ENCODE measurements at places on chromosomes 7 and 10.

- DNase-seq, result no peak
These were observed 241.6 kb upstream of the CACNA2D1 start for GRCh38 chr7:82685214-82685613.

GRCh38 chr7:141550386-141551093 is 670 bp upstream of the AGK start:
- no peak for DNase-seq

GRCh38 chr10:69497611-69498390 is 46.5 kb downstream of the TSPAN15 start:
- no peak for DNase-seq

DNA sequence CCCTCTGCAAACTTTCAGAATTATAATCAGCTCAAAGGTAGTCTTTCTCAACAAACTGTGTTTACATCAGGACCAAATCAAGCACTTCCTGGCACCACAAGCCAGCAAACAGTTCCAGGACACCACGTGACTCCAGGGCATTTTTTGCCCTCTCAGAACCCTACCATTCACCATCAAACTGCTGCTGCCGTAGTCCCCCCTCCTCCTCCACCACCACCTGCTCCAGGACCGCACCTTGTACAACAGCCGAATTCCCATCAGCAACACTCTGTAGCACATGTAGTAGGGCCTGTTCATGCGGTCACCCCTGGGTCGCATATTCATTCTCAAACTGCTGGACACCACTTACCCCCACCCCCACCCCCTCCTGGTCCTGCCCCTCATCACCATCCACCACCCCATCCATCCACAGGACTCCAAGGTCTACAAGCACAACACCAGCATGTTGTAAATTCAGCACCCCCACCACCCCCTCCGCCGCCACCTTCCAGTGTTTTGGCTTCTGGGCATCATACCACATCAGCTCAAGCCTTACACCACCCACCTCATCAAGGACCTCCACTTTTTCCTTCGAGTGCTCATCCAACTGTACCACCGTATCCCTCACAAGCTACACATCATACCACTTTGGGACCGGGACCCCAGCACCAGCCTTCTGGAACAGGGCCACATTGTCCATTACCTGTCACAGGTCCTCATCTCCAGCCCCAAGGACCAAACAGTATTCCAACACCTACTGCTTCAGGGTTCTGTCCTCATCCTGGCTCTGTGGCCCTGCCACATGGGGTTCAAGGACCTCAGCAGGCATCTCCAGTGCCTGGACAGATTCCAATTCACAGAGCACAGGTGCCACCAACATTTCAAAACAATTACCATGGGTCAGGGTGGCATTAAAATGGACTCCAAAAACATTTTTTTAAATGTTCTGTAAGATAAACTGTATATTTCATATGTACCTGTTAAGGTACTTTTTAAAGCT is 98.7 kb downstream of the KMT2E start:
- DNase-seq, result no peak

- no peak for DNase-seq
These were observed 14.9 kb downstream of the ZC3HAV1 start for GRCh38 chr7:139094596-139094995.

DNA sequence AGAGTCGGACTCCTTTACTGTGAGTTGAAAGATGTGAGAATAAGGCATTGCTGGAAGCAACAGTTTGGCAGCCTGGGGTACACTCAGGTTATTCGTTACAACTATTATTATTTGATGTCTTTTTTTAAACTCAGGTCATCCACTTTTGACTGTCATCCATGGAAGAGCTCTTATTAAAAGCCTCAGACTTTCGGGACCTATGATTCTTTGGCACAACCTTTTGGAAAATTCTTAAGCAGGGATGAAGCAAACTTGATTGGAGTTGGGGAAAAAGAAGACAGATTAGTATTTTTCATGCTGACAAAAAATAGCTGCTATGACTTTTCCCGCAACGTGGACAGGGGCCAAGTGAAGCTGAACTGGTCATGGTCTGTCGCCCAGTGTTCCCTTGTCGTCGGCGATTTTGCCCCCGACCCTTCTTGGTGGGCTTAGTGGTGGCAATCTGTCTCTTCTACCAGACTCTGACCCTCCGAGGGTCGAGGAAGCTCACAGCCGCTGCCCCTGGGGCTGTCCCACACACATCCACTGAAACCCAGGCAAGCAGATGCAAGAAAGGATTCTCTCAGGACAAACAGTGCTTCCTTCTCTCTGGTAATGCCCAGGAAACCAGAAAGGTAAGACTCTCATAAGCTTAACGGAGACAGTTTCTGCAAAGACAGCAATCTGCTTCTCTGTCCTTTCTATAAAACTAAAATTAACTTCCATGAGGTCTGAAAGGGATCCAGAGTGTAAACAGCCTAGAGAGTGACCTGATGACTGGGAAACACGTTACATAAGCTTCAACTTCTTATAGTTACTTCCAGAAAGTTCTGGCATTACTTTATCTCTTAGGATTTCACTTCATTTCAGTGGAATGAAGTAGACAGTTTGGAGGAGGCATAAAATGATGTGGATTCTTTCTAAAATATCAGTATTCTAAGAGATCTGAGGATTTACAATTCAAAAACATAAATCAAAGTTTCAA is 1.0 kb downstream of the CPED1 start:
- DNase-seq, result no peak

DNA sequence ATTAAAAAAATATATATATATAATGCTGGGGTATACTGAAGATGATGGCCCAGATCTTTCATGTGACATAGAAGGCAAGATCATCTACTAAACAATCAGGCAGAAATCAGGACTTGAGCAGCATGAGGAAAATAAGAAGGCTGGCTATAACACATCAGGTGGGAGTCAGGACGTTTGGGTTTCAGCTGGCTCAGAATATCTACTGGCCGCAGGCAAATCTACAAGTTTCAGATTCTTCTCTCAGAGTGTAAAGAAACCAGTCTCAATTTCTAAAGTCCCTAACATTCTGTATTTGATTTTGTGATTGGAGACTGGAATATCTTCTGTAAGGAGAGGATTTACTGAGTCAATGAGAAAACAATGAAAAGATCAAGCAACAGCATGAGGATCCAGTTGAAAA is 37.7 kb upstream of the FAM3C start:
- no peak for DNase-seq

DNA sequence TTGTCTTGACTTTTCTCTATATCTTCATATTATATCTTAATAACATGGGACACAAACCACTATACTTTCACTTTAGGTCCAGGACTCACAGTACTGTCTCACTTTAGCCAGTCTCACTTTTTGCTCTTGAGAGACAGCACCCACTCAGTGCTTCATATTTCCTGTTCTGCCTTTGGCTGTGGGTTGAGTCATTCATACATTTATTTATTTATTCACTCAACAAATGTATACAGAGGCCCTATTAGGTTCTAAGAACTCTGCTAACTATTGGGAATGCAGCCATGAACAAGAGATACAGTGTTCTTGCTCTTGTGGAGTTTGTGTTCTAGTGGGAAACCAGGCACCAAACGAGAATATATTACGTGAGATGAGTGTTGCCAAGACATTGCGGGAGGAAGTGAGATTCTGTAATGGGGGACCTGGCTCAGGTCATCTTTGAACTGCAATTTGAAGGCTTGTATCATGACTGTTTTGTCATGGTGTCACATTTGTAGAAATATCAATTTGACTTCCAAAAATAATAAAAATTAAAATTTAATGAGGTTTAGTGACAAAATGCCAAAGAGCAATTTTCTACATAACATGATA is 190.1 kb downstream of the SDHAF3 start:
- no peak for DNase-seq

DNA sequence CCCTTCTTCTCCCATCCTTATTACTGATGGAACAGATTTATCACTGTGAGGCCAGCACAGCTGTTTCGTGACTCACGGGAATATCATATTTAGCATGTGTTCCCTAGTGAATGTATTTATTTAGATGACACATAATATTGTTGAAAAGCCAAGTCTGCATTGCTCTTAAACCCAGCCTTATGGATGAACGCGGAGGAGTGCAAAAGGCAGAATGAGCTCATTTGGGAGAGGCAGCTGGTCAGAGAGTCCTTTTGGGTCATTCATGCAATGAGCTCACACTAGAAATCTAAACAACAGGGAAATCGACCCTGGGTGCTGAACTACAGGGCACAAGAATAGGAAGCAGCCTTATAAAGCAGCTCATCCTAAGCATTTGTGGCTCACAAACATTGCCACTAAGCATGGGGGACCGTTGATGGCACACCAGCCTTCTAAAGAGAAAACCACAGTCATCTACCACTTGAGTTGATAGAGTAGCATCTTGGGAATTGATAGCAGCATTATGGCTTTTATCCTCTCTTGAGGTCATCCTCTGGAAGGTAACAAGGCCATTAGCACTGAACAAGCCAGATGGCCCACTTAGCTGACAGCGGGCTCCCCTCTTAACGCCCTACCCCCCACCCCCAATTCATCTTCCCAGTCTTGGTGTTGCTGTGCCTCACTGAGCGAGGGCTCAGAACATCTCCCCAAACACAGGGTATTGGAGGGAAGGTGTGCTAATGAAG is 32.9 kb upstream of the SDK1 start:
- no peak for DNase-seq

DNA sequence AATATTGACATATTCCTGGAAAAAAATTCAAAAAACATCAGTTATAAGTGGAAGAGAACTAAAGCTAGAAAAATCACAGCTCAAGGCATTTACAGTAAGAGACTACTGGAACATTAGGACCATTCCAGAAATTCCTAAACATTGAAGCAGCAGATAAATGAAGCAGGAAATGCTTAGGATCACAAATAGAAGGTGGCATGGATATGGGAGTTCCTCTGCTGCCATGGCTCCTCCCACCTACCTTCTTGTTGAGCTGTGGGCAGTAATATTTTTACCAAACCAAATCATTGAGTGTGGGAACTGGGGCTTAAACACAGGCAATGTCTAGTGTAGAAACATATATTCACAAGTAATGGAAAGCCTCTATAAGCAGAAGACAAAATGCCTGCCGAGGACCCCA is 292.8 kb downstream of the ANKRD7 start:
- DNase-seq, result no peak

GRCh38 chr10:75944061-75944460 is 512.6 kb downstream of the LRMDA start:
- no peak for DNase-seq

GRCh38 chr10:4141471-4141870 is 356.5 kb upstream of the KLF6 start:
- no peak for DNase-seq

GRCh38 chr10:48494073-48494472 is 110.8 kb downstream of the ARHGAP22 start:
- DNase-seq, result no peak

- DNase-seq, result no peak
These were observed 43.3 kb downstream of the SLC16A9 start for GRCh38 chr10:59666310-59666709.

DNA sequence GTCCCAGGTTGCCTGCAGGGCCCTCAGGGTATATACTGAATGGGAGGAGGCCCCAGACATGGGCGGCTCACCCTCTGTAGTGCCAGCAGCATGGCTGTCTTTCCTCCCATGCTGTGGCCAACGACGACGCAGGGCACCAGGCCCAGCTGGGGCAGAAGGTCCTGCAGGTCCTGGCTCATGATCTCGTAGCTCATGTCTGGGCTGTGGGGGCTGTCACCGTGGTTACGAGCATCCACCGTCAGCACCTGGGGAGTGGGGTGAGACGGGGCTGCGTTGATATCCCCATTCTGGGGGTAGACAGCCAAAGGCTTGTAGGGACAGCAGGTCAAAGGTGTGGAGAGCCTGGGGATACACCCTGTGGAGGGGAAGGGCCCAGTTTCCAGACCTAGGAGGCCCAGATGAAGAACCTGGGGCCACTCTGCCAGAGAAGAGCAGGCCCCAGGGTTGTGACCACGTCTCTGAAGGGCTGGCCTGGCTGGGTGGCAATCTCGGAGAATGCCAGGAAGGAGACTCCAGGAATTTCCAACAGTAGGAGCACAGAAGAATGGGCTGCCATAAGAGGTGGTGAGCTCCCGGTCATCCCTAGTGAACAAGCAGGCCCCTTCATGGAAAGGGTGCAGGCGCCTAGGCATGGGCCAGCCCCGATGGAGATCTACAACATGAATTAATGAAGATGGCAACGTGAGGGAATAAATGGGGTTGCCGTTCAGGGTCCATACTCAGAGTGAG is 947 bp downstream of the ABHD11 start:
- no peak for DNase-seq

DNA sequence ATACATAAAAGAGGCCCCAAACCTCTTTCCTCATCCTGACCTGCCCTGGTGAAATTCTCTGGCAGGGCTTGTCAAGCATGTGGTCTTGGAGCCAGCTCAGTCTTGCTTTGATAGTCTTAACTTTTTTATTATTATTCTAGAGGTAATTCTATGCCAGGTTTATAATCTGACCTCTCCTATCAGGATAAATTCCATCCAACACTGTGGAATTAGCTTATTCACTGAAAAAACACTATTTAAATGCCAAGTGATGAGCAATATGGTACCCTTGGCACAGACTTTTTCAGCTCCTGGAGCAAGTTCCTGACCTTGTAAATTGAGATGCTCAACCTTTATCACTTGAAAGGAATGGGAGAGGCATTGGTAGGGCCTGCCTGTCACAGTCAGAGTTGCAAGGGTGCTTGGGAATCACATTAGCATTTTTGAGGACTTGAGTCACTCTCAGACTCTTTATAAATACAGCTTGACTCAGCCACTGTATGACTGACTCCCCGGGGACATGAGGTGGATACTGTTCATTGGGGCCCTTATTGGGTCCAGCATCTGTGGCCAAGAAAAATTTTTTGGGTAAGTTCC is at the start of gene CPA4:
Gene CPA4 (plus strand): TSS at position 480 of the 576 bp plus-strand sequence. CDS start 20 bp downstream, at position 500.
- no peak for DNase-seq

- DNase-seq, result peak; percentile 21
These were observed at the start of gene LOXL4 for GRCh38 chr10:98267894-98268693. Gene LOXL4 (minus strand): TSS chr10:98268194. CDS start chr10:98263019, 5,175 bp downstream.

- DNase-seq, result no peak
These were observed 75.3 kb downstream of the NDUFB2 start for GRCh38 chr7:140771826-140772225.

DNA sequence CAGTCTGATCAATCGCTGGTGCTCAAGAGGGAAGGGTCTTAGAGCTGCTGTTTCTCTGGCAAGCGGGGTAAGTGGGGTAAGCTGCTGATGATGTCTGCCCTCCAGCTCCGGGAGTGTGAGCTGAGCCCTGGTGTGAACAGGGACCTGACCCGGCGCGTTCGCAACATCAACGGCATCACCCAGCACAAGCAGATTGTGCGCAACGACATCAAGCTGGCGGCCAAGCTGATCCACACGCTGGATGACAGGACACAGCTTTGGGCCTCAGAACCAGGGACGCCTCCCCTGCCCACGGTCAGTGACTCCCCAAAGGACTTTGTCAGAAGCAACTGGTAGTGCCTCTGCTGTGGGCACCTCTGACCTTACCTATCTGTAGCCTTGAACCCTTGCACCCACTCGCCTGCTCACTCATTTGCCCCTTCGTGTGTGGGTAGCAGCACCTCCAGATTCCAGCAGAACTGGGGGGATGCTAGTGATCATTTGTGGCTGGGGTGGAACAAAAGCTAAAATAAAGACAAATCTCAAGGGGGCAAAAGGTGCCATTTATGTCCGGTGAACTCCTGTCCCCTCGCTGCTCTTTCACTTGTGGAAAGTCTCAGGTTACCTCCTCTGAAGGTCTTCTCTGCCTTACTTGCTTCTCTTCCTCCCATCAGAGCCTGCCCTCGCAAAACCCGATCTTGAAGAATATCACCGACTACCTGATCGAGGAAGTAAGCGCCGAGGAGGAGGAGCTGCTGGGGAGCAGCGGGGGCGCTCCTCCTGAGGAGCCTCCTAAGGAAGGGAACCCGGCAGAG is 3.2 kb downstream of the UFSP1 start:
- DNase-seq, result no peak

GRCh38 chr10:70130878-70131559 is 1.6 kb downstream of the AIFM2 start:
- DNase-seq, result no peak

GRCh38 chr7:131124867-131125266 is 202.8 kb upstream of the MKLN1 start:
- DNase-seq, result no peak

All from neuronal stem cell (in vitro differentiated cells).